Peyer's patch (tissue), 4 donors: ENCODE measurements at places on chromosomes 12 and 14.

DNA sequence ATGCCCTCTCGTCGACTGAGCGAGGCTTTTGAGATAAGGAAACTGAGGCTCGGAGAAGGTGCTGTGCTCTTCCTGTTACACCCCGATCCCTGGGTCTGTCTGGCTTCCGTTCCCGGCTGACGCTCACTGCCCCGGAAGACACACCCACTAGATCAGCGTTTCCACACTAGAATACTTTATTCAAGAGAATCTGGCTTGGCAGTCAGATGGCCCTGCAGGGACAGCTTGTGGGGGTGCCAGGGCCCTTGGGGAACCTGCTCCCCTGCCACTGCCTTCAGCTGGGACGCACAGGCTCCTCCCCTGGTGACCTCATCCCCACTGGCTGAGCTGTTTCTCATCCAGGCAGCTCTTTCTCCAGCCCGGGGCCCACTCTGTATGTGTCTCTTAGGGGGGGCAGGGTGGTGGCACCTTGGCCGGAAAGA, 13.7 kb downstream of the PGF start:
- DNase-seq: peak; percentile 73
- peak overlapping the region; percentile 7 for H3K4me3 ChIP-seq
- H3K27ac ChIP-seq: peak overlapping the region; percentile 76
- H3K27me3 ChIP-seq: no peaks in the 10 kb centered on the region

DNA sequence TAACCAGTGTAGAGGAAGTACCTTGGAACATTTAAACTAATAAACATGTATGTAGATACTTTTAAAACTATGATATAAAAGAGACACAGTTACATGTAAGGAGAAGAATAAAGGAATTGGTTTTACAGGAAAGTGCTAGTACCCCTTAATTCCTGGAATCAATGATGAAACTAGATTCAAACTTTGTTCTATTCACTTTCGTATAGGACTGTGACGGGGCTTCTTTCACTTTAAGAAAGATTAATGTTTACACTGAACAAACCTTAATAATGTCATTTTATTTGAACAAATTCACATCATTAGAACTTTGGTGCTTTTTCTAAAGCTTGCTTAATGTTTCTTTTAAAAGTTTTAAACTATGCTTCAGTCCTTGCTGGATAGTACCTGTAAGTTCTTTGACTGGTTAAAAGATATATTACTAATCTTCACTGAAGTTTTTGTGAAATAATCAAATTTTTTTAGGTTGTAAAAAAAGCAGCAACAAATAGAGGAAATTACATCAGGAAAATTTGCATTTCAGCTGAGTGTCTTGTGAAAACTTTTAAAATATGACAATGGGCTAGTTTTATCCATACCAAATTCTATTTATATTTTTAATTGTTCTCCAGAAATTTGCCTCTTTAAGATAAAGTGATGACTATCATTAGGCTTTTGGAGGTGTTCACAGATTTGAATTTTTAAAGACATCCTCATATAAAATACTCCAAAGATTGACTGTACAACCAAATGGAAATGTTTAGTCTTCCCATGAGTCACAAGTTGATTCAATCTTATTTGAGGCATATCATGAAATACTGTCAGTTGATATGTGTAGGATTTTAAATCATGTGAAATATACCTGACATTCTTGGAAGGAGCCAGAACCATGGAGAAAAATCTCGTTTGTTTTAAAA, 36.2 kb downstream of the PAPOLA start:
- no peaks in the 10 kb centered on the region for H3K4me1 ChIP-seq
- H3K27ac ChIP-seq: no peak overlapping the region
- DNase-seq: no peak
- H3K36me3 ChIP-seq: no peaks in the 10 kb centered on the region

DNA sequence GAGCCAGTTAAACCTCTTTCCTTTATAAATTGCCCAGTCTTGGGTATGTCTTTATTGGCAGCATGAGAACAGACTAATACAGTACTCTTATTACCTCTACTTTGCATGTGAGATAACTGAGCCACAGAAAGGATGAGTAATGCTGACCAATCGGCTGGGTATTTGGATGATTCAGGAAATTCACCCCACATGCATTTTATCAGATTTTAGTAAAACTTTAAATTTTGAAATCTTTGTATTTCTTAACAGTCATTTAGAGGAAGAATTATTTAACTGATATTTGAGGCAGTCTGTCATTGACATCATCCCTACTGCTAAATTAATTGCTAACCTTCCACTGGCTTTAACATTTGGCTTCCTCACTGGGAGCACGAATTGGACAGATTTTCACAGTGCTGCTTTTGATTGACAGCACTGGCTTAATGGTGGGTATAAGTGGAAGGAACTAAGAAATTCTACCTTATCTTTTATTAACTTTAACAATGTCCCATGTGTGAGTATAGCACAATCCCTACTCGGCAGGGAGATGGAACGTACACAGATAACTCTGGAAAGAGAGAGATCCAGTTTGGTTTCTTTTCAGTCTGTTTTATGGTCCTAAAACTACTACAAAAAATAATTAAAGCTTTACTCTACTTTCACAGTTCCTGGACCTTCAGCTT, 261.0 kb downstream of the DACT1 start:
- DNase-seq: no peak
- no peaks in the 10 kb centered on the region for H3K4me1 ChIP-seq
- H3K36me3 ChIP-seq: no peaks in the 10 kb centered on the region
- no peaks in the 10 kb centered on the region for H3K27me3 ChIP-seq
- no peak overlapping the region for H3K27ac ChIP-seq

GRCh38 chr12:12661086-12661856, 34.7 kb downstream of the GPR19 start:
- no peaks in the 10 kb centered on the region for H3K4me1 ChIP-seq
- DNase-seq: no peak
- no peaks in the 10 kb centered on the region for H3K36me3 ChIP-seq
- H3K27ac ChIP-seq: no peak overlapping the region
- no peaks in the 10 kb centered on the region for H3K27me3 ChIP-seq
- H3K4me3 ChIP-seq: no peak overlapping the region

DNA sequence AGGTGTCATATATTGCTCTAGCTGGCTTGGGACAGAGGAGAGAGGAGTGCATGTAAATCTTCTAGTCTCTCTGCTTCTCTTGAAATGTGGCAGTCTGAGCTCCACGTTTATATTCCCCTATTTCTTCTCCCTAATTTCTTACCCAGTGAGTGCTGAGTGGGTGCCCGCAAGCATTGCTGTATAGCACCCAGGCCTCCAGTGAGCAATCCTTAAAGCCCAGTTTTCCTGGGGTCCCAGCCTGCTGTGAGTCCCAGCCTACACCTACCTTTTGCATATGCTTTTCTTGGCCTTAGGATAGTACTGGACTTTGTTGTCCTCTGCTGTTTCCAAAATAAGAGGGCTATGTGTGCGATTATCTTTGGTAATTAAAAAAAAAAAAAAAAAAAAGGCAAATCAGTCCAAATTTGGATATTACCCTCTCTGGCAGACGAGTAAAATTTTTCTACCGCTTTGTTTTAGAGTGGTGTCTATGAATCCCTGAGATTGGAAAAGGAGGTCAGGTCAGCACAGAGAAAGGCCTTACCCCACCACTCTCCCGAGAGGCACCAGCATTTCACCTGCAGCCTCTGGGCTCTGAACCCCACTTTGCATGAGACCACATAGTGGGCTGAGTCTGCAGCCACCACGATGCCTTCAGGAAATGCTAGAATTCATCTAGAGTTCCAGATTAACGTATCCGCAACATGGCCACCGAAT, 1.1 kb downstream of the MGST1 start:
- H3K27ac ChIP-seq: peak overlapping the region; percentile 82
- no peaks in the 10 kb centered on the region for H3K27me3 ChIP-seq
- peak overlapping the region; percentile 25 for H3K4me3 ChIP-seq
- no peaks in the 10 kb centered on the region for H3K36me3 ChIP-seq
- no peak for DNase-seq

DNA sequence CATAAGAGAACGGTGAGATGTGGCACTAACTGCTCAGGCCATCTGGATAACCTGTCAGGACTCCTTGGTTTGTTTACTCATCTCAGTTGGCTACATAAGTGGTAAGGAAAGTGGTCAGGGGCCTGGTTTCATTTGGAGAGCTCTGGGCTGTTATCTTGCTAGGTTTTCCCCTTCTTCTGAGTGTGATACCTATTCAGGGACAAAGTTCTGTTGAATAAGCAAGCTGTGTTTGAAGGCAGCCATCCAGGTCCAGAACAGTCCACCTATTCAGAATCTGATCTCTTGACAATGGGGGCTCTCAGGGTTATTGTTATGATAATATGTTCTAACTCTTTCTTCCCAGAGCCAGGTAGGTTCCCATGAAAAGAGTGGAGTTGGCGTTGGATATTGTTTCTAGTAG, 194.9 kb downstream of the PAH start:
- no peaks in the 10 kb centered on the region for H3K27me3 ChIP-seq
- no peaks in the 10 kb centered on the region for H3K36me3 ChIP-seq
- no peak overlapping the region for H3K27ac ChIP-seq
- no peak for DNase-seq
- no peak overlapping the region for H3K4me3 ChIP-seq

- H3K36me3 ChIP-seq: no peaks in the 10 kb centered on the region
- H3K27ac ChIP-seq: no peak overlapping the region
- no peak for DNase-seq
- no peaks in the 10 kb centered on the region for H3K27me3 ChIP-seq
Observed at GRCh38 chr12:87332987-87333726, 696.0 kb downstream of the C12orf50 start.

DNA sequence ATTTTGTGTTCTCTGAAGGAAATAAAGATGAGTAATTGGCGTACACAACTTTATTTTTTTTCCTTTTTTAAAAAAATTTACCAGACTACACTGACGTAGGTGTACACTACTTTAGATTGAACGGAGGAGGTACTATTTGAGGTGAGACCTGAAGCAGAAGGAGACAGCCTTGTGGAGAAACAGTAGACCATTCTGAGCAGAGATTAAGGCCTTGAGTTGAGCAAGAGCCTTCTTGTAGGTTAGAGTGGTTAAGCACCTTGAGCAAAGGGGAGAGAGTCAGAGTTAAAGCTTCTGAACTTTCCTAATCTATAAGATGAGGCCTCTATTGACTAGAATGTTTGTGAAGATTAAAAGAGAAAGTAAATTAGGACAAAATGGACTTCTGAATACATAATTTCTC, 2.5 kb downstream of the LEMD3 start:
- H3K36me3 ChIP-seq: no peaks in the 10 kb centered on the region
- H3K27ac ChIP-seq: no peak overlapping the region

DNA sequence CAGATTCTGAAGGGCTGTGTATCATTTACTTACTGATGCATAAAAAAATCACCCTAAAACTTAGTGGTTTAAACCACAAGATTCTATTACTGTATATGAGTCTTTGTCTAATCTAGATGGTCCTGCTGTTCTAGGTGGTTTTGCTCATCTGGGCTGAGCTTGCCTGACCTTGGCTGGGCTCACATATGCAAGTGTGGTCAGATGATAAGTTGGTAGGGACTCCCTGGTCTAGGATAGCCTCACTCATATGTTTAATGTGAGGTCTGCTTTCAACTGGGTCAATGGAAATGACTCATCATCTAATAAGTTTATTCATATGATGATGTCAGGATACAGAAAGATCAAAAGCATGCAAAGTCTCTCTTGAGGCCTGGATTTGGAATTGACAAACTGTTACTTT, 887.8 kb downstream of the TRHDE start:
- H3K4me3 ChIP-seq: no peak overlapping the region
- no peaks in the 10 kb centered on the region for H3K27me3 ChIP-seq
- no peak for DNase-seq
- H3K4me1 ChIP-seq: no peaks in the 10 kb centered on the region
